NCI-H1105 (cell line): ENCODE measurements at places on chromosomes 4 and X.

DNA sequence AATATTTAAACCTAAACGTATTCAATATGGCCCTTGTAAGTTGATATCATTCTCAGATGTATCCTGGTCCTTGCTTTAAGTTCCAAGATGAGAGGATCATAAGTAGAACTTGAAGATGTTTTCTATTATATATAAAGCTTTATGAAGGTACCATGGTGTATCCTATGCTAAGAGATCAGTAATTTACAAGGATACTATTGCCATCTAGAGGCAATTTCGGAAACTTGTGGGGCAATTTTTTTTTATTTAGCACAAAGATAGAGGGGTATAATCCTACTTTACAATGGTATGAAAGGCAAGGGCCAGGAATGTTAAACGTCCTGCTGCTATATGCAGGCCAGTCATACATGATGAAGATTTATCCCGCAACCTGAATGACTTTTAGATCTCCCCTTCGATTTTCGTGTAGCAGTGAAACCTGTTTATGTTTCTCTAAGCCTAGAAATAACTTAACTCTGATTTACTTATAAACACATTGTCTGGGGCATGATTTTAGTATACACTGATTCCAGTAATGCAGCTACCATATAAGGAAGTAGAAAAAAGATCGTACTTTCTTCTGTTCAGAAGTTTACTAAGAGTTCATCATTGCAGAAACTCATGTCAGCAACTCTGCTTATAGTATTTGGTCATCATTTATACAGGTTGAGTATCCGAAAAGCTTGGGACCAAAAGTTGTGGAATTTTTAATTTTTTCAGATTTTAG, 2.6 kb downstream of the SLC25A31 start:
- DNase-seq: peak; percentile 1

GRCh38 chrX:12548746-12549145, 242.5 kb upstream of the PRPS2 start:
- DNase-seq: no peak

- no peak for DNase-seq
Observed at GRCh38 chr4:105544520-105545286, 7.7 kb upstream of the ARHGEF38 start.

- no peak for DNase-seq
Observed at GRCh38 chrX:118128724-118129123, 12.1 kb upstream of the KLHL13 start.

DNA sequence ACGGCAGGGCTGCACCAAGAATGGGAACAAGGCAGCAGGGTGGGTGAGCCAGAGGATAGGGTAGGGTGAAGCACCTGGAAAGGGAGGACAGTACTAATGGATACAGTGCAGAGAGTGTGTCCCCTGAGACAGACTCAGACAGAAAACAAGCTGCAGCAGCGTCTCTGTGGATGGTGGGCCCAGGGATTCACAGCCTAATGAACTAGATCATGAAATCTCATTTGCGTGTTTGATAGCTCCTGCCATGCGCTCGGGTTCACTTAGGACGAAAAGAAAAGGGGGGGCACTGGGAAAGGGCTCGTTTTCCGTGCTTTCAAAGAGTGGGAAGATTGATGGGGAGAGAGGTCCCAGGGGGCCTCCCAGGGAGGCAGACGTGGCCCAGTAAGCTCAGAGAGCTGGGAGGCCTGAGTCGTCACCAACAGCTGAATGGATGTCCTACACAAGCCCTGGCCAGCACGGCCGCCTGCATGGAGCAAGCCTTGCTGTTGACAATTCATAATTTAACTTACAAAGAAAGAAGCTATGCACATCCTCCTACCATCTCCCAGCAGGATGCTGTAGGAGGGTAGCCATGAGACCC, 446.9 kb downstream of the BCOR start:
- DNase-seq: no peak

DNA sequence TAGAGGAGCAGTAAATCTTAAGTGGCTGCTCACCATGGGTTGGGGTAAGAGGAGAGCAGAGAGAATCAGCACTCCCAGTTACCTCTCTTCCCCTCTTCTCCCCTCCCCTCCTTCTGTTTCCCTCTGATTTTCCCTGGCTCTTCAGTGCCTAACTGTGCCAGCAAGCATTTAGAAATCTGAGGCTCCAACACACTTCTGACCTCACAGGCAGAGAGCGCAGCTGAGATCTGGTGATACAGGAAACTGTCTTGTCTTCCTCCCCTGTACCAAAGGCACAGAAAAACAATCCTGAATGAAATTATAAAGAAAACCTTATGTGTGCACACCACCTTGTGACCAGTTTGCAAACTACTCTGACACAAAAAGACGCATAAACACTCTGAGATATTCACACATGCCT, 82.4 kb upstream of the SMIM10 start:
- DNase-seq: no peak

GRCh38 chrX:44036336-44036735, 63.1 kb upstream of the NDP start:
- DNase-seq: no peak

DNA sequence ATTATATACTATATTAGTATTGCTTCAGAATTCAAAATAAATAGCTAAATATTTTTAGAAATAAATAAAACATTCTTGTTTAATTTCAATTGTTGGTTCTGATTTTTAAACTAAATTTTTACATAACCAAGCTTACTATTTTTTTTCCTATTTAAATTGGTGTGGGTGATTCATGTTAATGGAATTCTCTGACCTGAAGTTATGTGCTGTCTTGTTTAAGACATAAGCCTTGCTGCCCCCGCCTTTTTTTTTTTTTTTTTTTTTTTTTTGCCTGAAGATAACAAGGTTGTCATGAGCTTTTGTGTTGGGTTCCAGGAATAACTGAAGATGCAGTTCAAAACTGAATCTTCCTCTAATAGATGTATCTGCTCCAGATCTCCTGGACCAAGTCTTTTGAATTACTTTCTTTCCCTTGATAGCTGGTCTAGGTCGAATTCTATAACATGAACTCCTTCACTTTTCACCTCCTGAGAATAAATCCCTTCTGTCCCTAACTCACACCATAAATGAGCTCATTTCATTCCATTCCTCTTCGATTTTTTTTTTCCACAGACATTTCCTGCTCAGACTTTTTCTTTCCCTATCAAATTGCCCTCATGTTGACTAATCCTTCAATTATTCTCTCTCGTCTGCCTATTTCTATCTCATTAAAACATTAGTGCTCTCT, 261.5 kb upstream of the FTHL17 start:
- DNase-seq: no peak

DNA sequence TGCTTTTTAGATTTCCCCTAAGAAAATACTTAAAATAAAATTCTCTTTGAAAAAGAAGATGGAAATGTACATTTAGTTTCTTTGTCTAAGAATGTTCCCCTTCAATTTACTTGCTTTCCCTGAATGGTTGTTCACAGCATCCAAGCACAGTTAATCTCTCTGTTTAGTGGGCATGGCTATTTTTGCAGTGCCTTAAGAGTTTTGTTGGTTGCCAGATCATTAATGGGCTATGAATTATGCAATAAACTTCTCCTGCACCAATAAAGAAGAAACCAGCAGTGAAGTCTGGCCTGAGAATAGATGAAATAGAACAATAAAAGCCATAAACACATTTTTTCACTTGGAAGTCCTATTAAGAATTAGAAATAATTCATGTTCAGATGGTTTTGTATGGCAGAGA, 980.4 kb upstream of the IGFBP7 start:
- DNase-seq: no peak
